BJ (cell line): ENCODE measurements at places on chromosomes 7 and 10.
A peak's percentile ranks its signal among the peaks of the same experiment; 100 is the strongest.

DNA sequence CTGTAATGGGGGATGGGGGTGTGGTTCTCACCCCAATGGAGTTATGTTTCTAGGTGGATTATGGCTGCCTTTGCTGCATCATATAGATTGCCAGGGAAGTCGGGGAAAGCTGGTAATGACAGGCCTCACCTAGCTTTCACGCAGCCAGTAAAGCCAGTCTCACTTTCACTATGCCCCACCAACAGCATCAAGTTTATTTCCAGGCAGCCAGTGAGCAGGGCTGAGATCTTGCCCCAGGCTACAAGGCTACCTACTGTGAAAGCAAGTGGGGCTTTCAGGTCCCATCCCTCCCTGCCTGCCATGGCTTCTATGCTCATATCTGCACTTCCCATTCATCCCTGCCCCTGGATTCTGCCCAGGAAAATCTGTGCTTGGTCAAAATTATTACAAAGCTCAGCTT is 61.7 kb upstream of the NXPH1 start:
- no peak for DNase-seq

DNA sequence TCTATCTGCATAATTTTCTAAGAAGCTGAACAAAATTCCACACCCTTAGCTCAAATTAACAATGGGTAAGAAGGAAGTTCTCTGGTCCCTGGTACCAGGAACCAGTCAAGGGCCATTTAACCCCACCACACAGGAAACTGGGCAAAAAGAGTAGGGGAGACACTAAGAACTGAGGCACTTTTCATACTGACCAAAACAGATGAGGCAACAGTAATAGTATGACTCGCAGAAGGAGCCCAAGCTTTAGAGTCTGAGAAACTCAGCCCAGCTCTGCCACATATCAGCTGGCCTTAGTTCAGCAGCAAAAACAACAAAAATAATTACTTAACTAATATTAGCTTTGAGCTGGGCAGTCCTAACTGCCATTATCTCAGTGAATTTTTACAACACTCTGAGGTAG is 221.2 kb downstream of the FAM107B start:
- no peak for DNase-seq

DNA sequence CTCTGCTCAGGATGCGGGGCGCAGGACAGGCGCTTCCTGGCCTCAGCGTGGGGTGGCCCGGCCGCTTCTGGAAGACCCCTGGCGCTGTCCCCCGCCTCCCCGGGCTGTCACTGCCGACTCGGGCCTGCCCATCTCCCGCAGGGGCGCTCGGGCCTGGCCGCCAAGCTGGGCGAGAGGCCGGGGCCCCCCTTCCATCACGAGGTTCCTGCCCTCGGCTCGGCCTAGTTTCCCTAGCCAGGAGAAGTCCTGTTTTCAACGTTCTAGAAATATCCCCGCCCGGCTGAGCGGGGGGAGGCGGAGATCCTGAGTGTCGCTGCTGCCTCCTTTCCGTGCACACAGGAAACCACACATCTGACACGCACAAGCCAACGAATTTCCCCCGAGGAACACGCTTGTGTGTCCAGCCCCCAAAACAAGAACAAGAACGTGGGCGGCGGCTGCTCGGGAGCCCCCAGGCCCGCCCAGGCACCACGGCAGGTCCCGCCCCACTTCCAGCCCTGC is 33.7 kb downstream of the AP5Z1 start:
- DNase-seq = no peak

DNA sequence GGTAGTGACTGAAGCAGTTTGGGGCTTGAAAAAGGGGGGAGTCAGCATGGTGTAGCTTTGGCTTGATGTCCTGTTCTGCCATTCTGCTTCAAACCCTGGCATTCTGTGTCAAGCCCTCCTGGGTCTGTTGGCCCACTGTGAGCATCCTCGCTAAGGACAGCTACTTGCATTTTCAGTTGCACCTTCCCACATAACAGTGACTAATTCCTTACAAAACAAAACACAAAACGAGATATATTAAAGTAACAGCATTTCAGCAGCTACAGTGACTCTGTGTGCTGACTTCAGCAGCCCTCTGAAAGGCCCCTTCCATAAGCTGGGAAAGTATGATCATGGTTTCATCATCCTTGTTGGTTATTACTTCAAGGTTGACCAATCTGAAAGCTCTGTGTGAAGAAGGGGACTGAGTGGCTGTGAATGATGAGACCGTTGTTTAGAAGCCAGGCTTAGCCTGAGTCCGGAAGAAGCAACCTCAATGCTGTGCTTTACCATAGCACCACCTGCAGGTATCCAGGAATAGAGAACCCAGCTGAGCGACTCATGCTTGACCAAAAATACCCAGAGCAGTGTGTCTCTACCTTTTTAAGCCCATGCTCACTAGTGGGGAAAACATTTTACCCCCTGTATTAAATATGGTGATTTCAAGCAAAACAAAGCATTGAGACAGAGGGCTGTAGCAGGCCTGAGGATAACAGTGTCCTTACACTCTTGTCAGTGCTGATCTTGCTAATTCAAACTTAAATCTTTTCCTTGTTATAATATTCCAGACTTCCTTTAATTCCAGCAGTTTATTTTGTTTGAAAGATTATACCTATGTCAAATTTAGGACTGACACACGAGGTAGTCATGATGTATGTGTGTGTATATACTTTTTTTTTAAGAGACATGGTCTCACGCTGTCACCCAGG is 42.6 kb upstream of the CC2D2B start:
- peak; percentile 35 for DNase-seq

DNA sequence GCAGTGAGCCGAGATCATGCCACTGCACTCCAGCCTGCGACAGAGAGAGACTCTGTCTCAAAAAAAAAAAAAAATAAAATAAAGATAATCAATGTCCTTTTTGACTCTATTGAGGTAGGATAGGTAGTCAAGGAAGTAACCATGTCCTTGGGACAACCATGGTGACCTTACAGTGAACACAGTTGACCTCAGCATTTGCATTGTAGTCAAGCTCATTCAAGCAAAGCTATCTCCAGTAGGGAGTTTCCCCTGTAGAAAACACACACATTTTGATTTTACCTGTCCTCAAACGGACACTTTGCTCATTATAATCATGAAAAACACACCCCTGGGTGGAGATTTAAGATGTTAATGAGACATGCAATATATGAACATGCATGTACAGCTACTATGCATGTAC is 171.7 kb downstream of the KIF20B start:
- no peak for DNase-seq

GRCh38 chr10:21315645-21316220 is 209.7 kb downstream of the SKIDA1 start:
- DNase-seq = peak; percentile 70

DNA sequence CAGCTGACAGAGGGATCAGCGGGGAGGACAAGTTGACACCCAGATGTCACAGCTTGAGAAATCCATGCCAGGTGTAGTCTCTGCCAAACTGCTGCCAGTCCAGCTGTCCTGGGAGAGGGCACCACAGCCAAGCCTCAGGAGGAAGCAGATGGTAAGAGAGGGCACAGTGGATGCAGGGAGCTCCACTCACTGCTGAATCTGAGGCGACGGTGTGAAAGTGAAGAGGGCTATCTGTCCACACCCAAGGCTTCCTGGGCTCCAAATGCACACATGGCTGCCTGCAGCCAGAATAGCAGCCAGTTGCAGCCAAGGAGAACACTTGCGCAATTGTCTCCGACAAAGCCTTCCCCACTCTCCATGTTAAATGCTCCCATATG is 502.4 kb downstream of the GRID1 start:
- DNase-seq = no peak
